ENCODE measurements at places on chromosomes 7 and 10.

- DNase-seq: no peak
Observed at GRCh38 chr7:142414915-142415314, 157.1 kb upstream of the PRSS58 start.

- DNase-seq: no peak
Observed at GRCh38 chr10:70657041-70657440, 15.3 kb upstream of the ADAMTS14 start.

DNA sequence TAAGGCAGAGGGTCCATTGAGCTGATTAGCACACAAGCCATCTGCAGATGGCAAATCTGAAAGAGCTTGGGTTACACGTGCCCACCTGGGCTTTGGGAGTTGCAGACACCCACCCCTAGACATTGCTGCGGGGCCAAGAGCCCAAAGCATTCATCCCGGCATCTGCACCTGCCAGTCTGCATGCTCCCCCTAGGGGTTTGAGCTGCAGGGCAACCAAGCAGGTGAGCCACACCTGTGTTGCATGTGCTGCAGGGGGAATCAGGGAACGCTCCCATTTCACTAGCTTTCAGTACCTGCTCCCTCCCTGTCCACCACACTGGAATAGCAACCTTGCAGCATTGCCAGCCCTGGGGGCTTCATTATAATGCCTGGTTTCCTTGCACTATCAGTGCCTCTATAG, 21.1 kb downstream of the C7orf33 start:
- DNase-seq: no peak

- DNase-seq: no peak
Observed at GRCh38 chr10:125844751-125845221, 21.4 kb downstream of the BCCIP start.

DNA sequence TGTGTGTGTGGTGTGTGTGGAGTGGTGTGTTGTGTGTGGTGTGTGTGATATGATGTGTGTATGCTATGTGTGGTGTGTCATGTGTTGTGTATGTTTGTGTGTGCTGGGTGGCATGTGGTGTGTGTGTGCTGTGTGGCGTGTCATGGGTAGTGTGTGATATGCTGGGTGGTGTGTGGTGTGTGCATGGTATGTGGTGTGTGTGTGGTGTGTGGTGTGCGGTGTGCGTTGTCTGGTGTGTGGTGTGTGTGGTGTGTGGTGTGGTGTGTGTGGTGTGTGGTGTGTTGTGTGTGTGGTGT, 37.5 kb upstream of the DNAJB6 start:
- DNase-seq: no peak

DNA sequence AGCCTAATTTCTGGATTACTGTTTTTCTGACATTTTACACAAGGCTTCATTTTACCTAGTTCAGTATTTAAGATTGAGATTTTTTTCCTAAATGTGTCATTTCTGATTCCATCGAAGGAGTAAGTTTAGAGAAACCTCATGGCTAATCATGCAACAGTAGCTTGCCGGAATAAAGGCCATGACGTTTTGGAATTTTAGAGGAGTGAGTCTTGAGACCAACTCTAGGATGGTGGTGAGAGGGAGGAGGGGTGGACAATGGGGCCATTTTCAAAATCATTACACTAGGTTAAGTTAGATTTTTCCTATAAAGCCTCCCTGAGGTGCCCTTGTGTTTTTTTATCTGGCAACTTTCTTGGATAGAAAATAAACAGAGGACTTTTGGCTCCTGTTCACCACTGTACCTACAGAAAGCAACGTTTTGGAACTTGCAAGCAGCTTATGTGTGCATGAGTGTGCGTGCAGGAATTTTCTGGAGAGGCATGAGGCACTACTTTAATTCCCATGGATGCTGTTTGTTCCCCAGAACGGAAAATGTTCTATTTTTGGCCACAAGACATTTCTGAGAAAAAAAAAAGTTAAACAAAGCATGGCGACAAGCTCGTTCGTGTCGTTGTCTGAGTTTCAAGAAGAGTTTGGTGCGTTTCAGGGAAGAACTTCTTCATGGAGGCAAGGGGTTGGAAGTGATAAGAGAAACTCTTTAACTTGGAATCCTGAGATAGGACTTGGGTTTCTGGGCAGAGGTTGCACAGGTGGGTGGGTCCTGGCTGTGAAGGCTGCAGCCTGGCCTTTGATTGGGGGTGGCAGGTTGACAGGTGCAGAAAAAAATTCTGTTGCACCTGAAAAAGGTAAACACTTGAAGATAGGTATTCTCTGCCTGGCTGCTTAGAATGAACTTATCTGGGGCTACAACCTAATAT, 178.1 kb downstream of the PTEN start:
- no peak for DNase-seq
